ENCODE measurements at places on chromosomes 7 and 10.

- peak; percentile 92 for ATAC-seq
- peak overlapping the region; percentile 77 for H3K27ac ChIP-seq
- H3K27me3 ChIP-seq = no peaks in the 10 kb centered on the region
- H3K36me3 ChIP-seq = no peaks in the 10 kb centered on the region
Measured at GRCh38 chr10:132516771-132517725, 20.5 kb upstream of the INPP5A start.

DNA sequence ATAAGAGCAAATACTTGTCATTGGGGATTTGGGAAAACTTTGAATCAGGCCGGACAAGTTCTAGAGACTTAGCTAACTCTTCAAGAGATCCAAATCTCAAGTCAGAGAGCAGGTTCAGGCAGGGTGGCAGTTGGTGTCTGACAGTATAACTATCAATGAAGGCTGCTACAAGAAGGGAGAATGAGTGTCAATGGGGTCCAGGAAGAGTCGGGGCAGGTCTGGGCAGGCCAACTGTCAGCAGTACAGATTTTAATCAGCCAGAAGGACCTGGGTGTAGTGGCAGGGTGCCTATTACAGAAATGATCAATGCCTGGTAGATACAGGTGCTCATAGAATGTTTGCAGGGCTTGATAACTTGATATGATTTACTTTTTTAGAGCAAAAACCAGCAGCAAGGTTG, 751.1 kb downstream of the GRM8 start:
- no peaks in the 10 kb centered on the region for H3K27me3 ChIP-seq
- no peak overlapping the region for H3K27ac ChIP-seq
- no peaks in the 10 kb centered on the region for H3K36me3 ChIP-seq
- ATAC-seq = no peak
- H3K4me3 ChIP-seq = no peak overlapping the region
- no peaks in the 10 kb centered on the region for H3K4me1 ChIP-seq

- no peak overlapping the region for H3K4me3 ChIP-seq
- H3K27ac ChIP-seq = no peak overlapping the region
- no peak for ATAC-seq
Measured at GRCh38 chr7:119937745-119938144, 335.2 kb upstream of the KCND2 start.

GRCh38 chr10:94193466-94193924, 169.2 kb downstream of the NOC3L start:
- no peak overlapping the region for H3K4me3 ChIP-seq
- peak; percentile 69 for ATAC-seq
- H3K27me3 ChIP-seq = no peaks in the 10 kb centered on the region
- no peaks in the 10 kb centered on the region for H3K36me3 ChIP-seq
- peaks cover 18% of the 10 kb centered on the region for H3K4me1 ChIP-seq

DNA sequence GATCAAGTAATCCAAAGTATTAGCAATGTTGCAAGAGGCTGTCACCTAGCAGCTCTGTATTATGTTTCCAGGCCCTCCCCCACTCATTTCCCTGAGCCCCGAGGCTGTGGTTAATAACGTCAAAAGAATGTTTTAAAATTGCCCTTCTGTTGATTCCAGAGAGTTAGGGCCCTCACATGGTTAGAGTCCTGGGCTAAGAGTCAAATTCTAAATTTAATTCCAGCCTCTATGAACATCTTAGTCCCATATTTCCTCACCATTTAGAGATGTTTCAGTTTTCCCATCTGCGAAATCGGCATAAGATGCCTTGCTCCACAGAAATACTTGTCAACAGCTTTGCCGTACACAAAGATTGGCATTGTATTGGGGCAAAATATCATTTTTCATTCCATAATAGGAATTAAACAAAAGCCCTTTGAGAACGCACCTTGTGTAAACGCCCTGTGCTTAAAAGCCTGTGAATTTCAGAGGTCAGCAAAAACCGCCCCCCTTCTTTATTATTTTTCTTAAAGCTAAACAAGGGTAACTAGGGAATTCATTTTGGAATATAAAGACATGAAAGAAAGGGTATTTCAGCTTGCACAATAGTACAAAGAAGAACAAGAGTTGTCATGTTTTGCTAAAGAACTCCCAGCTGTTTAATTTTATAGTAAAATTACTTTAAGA, 135.8 kb downstream of the ARID5B start:
- ATAC-seq = peak; percentile 62
- H3K27me3 ChIP-seq = no peaks in the 10 kb centered on the region
- no peak overlapping the region for H3K4me3 ChIP-seq
- H3K27ac ChIP-seq = peak overlapping the region; percentile 77
- H3K36me3 ChIP-seq = no peaks in the 10 kb centered on the region

DNA sequence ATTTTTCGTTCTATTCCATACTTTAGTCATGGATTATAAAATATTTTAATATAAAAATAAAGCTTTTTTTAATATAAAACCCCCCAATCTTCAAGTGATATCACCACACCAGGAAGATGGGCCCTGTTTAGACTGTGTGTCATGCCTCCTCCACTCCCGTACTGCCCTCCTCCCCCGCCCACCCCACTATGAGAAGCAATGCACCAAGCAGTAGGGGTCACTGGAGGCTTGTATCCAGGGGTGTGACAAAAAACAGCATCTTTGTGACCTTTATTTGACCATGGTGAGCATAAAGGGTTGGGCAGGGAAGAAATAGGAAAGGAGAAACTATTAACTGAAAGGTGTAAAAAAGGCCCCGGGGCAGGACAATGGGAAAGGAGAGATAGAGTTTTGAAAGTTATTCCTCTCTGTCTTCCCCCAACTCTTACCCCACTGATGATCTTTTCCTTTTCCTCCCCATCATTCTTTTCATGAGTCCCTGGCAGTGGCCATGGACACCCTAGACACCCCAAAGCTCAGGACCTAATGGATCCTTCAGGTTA, 3.5 kb downstream of the PITX3 start:
- H3K27ac ChIP-seq = no peak overlapping the region
- H3K4me1 ChIP-seq = peaks cover 28% of the 10 kb centered on the region
- H3K36me3 ChIP-seq = no peaks in the 10 kb centered on the region
- peaks cover 44% of the 10 kb centered on the region for H3K27me3 ChIP-seq
- ATAC-seq = no peak
- H3K4me3 ChIP-seq = no peak overlapping the region

GRCh38 chr10:25604591-25604990, 329.4 kb upstream of the MYO3A start:
- H3K4me3 ChIP-seq = no peak overlapping the region
- no peaks in the 10 kb centered on the region for H3K27me3 ChIP-seq
- H3K27ac ChIP-seq = no peak overlapping the region
- no peak for ATAC-seq
- no peaks in the 10 kb centered on the region for H3K4me1 ChIP-seq

DNA sequence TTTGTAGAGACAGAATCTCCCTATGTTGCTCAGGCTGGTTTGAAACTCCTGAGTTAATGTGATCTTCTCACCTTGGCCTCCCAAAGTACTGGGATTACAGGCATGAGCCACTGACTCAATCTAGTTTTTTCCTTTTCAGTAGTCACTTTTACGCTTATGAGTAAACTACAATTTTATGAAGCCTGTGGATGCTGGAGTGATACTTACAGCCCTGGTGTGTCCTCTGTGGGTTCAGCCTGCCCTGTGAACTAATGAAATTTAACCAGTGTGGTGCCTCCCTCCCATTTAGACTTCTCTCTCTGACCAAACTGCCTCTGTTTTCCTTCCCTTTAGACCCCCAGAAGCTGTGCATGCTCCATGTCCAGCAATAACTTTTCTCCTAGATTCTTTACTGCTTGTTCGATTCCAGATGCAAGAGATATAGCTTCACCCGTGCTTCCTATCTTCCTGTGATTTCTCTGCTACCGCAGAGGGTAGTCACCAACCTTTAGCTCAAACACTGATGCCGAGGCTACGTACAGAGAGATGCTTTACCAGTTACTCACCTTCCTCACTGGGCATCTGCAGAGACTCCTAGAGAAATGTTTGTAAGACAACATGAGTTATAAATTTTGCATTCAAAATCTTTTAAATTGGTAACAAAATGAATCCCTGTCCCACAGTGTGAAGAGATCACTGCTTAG, 90.8 kb downstream of the KIAA1217 start:
- no peaks in the 10 kb centered on the region for H3K36me3 ChIP-seq
- no peak overlapping the region for H3K4me3 ChIP-seq
- ATAC-seq = no peak
- H3K27me3 ChIP-seq = no peaks in the 10 kb centered on the region
- H3K4me1 ChIP-seq = no peaks in the 10 kb centered on the region

DNA sequence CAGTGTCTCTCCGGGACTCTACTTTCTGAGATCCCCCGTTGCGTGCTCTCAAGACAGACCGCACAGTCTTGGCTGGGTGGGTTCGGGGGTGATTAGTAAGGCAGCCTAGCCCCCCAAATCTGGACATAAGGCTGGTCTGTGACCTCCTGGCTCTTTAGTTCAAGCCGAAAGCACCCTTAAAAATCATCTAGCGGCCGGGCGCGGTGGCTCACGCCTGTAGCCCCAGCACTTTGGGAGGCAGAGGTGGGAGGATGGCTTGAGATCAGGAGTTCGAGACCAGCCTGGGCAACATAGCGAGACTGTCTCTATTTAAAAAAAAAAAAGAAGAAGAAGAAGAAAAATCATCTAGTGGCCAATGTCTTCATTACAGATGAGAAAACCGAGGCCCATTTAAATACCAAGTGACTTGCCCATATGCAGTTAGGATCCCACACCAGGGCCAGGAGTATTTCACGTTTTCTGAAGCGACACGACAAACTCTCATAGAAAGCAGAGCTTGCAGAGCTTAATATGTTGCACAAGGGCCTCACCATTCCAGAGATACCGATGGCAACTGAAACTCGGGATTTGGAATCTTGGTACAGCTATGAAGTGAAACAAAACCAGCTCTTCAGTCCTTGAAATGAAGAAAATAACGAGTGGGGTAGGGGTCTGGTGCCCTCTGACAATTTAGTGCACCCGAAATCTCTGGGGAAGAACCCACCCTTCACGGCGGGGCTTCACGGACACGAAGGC, 703 bp upstream of the HILPDA start:
- peak overlapping the region; percentile 70 for H3K4me3 ChIP-seq
- peak; percentile 20 for ATAC-seq
- peak overlapping the region; percentile 92 for H3K27ac ChIP-seq
- H3K4me1 ChIP-seq = peaks cover 3% of the 10 kb centered on the region
- H3K36me3 ChIP-seq = no peaks in the 10 kb centered on the region

GRCh38 chr10:90741926-90742565, 115.8 kb downstream of the HTR7 start:
- peak; percentile 63 for ATAC-seq
- no peak overlapping the region for H3K27ac ChIP-seq
- H3K27me3 ChIP-seq = no peaks in the 10 kb centered on the region
- H3K36me3 ChIP-seq = no peaks in the 10 kb centered on the region

DNA sequence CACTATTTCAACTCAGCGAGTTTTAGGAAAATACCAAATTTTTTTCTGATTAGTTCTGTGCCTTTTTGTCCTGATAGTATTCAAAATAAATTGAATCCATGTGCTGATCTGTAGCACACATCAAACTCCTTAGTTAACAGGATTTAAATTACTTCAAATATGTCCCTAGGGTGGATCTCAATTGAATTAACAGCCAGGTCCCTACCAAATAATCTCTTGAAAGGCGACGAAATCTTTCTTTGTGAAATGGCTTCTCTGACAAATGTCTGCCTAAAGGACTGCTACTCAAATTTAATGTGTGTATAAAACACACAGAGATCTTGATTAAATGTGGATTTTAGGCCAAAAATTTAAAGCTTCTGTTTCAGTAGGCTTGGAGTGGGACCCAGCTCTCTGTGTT, 989.6 kb upstream of the KCND2 start:
- ATAC-seq = no peak
- no peaks in the 10 kb centered on the region for H3K27me3 ChIP-seq
- no peak overlapping the region for H3K4me3 ChIP-seq
- no peak overlapping the region for H3K27ac ChIP-seq

GRCh38 chr7:125391921-125392320, 462.3 kb upstream of the POT1 start:
- H3K27ac ChIP-seq = no peak overlapping the region
- H3K27me3 ChIP-seq = no peaks in the 10 kb centered on the region
- no peak overlapping the region for H3K4me3 ChIP-seq
- no peaks in the 10 kb centered on the region for H3K4me1 ChIP-seq

DNA sequence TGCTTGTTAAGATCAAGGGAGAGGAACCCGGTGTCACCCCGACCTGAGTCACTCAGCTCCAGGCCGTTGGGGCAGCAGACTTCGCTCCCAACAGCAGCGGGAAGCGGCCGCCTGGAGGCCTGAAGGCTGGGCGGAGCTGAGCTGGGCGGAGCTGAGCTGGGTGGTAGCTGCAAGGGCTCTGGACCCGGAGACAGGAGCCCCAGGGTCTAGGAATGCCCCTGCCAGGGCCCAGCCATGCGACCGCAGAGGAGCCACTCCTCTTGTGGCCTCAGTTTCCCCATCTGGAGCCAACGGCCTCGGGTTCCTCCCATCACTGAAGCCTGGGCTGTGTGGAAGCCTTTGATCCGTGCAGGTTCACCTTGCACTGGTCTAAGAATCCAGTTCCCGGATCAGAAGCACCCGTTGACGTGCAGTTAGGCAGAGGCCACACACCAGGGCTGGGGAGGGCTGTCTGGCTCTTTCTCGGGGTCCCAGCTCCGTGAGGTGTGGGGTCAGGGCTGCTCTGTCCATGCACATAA, 21.9 kb upstream of the DPYSL4 start:
- H3K4me1 ChIP-seq = no peaks in the 10 kb centered on the region
- peaks cover 11% of the 10 kb centered on the region for H3K27me3 ChIP-seq
- ATAC-seq = no peak
- no peaks in the 10 kb centered on the region for H3K36me3 ChIP-seq
- no peak overlapping the region for H3K4me3 ChIP-seq
- H3K27ac ChIP-seq = no peak overlapping the region

GRCh38 chr7:50665403-50666123, 100.4 kb upstream of the DDC start:
- H3K27ac ChIP-seq = no peak overlapping the region
- no peak for ATAC-seq
- no peak overlapping the region for H3K4me3 ChIP-seq
- no peaks in the 10 kb centered on the region for H3K27me3 ChIP-seq
- H3K36me3 ChIP-seq = peaks cover 37% of the 10 kb centered on the region
- peaks cover 73% of the 10 kb centered on the region for H3K4me1 ChIP-seq

DNA sequence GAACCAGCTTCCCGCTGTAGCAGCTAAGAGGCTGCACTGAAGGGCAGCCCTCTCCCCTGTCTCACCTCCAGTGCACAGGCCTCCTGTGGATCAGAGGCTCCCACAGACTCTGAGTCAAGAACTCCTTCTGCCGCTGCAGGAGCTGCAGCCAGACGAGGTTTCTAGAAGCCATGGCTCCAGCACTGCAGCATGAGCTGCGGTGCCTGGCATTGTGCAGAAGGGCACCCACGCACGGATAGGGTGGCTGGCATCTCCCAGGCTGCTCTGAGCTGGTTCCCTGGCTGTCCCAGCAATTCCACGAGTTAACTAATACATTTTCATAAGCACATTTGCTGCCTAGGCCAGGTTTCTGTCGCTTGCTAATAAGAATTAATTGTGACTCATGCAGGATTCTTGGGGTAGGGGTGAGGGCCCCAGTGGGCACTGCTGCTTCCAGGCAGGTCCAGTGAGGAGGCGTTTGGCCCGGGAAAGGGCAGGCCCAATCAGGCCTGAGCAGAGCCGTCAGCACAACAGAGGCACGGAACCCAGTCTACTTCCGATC, 594.2 kb downstream of the DNAJB6 start:
- ATAC-seq = no peak
- H3K27me3 ChIP-seq = peaks cover 31% of the 10 kb centered on the region
- no peaks in the 10 kb centered on the region for H3K36me3 ChIP-seq
- no peaks in the 10 kb centered on the region for H3K4me1 ChIP-seq
- no peak overlapping the region for H3K27ac ChIP-seq

GRCh38 chr7:116380025-116380424, 119.5 kb upstream of the CAV2 start:
- H3K36me3 ChIP-seq = no peaks in the 10 kb centered on the region
- H3K27me3 ChIP-seq = no peaks in the 10 kb centered on the region
- peak; percentile 61 for ATAC-seq
- H3K4me3 ChIP-seq = no peak overlapping the region
- H3K4me1 ChIP-seq = no peaks in the 10 kb centered on the region

Measured in gastroesophageal sphincter (tissue), 4 donors.